ENCODE measurements at places on chromosomes 5 and 9.

DNA sequence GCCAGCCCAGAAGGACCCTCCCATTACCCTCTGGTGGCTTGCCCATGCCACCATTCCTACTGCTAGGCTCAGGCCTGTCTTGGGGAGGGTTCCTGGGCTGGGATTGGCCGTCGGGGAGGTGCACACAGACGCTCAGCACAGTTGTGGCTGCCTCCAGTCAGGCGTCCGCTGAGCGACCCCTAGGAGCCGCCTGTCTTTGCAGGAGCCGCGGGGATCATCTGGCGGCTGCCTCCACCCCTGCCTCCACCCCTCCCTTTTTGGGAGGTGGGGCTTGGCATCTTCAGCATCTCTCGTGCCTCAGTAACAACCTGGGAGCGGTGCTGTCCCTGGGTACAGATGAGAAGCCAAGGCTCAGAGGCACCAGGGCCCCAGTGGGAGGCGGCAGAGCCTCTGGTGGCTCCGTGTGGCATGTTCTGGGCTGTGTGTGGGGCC, 39.6 kb downstream of the RXRA start:
- no peak for DNase-seq

DNA sequence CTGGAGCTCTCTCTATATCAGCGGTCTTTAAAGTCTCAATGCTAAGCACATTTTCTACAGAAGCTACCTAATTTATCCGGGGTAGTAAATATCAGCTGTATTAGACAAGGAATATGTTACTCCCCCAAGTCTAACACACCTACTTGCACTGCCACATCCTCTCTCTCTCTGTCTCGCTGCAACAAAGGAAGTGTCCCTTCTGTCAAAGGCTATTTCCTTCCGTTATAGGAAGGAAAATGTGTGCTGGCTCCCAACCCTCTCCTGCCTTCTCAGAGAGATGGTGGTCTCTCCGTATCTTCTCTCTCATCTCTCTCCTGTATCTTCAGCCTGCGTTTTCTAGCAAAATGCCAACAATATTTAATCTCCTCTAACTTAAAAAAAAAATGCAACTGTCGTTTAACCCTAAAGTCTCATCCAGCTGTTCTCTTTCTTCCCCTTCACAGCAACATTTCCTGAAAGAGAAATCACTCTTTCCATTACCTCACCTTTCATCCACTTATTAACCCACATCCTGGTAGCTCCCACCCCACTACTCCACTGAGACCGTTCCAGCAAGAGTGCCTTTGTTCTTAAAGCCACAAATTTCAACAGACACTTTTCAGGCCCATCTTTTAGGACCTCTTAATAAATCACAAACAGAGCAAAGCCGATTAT, 2.3 kb downstream of the TTF1 start:
- DNase-seq = no peak

GRCh38 chr9:109321727-109322126, 868 bp upstream of the EPB41L4B start:
- DNase-seq = no peak

- no peak for DNase-seq
Measured at GRCh38 chr5:92328584-92329259, 945.6 kb upstream of the ARRDC3 start.

DNA sequence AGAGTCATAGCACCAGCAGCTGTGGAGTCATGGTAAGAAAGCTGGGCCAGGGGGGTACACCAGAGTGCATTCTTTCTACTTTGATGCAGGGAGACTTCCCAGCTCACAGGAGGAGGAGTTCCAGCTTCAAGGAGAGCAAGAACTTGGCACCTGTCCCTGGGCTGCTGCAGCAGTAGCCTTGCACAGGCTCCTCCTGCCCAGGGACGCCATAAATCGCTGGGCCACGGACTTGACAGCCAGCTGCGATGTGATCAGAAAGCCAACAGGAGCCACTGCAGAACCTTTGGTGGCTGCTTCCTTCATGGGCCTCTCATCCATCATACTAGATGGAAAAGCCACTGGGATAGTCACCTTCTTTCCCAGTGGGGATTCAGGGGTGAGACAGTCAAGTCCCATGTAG, 234.7 kb downstream of the NMUR2 start:
- no peak for DNase-seq

DNA sequence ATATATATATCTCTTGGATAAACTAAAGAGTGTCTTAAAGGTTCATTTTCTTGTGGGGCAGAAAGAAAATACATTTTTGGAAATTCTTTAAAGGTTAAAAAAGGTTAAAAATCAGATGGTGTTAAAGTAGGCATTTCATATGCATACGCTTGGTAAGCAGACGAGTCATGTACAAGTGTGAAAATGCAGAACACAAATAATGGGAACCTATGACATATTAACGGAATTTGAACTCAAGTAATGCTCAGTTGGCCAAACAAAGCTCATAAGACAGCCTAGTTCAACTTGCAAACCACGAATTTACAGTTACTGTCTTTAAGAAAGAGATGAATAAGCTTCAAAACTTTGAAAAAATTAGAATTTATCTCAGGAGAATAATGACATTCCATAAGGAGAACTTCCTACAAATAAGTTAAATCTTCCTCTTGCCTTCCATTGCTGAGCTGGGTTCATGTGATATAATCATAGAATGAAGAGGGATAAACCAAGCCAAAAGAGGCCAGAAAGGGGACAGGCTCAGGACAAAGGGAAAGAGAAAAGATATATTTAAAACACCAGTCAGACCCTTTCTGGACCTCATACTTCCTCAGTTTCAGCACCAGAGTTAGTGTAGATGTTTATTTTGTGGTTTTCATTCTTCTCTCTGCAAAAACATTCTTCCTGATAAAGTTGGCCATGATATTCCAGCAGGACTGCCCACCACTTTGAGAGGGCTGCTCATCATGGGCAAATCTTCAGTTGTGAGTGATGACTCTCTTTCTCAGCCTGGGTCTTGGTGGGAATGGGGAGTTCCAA, 256.7 kb upstream of the CD180 start:
- DNase-seq = no peak

DNA sequence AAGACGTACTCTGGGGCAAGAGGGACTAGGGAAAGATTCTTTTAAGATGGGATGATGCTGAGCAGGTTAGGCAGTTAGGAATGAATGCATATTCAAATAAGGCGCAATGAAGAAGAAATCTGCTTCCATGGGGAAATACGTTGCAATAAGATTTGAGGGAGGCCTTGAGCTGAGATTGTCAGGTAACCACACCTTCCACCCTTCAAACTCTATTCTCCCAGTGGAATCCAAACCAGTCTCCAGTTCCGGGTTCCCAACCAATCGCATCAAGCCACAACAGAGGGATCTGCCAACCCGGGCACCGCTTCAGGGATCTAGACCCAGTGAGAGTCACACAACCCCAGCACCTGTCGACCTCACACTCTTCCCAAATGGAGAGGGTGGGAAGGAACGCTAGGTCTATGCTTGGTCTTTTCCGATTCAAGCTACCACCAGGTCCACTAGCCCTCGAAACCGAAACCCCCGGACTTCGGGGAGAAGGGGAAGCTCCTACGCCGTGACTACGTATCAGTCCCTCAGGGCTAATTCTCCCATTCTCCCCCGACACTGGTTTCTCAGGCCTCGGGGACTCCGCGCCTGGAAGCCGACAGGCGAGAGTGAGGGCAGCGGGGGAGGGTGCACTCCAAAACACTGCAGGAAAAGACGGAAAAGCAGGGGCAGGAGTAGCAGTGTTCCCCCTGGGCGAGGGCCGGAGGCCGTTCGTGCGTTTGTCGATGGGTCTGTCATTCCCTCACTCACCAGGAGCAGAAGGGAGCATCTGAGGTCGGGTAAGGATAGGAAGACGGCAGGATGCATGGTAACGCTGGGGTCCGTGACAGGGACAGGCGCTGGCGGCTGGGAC, 534 bp downstream of the ERP44 start:
- peak; percentile 13 for DNase-seq

- no peak for DNase-seq
Measured at GRCh38 chr5:116248432-116248831, 163.6 kb downstream of the COMMD10 start.

- no peak for DNase-seq
Measured at GRCh38 chr5:40412771-40413170, 266.9 kb upstream of the PTGER4 start.

DNA sequence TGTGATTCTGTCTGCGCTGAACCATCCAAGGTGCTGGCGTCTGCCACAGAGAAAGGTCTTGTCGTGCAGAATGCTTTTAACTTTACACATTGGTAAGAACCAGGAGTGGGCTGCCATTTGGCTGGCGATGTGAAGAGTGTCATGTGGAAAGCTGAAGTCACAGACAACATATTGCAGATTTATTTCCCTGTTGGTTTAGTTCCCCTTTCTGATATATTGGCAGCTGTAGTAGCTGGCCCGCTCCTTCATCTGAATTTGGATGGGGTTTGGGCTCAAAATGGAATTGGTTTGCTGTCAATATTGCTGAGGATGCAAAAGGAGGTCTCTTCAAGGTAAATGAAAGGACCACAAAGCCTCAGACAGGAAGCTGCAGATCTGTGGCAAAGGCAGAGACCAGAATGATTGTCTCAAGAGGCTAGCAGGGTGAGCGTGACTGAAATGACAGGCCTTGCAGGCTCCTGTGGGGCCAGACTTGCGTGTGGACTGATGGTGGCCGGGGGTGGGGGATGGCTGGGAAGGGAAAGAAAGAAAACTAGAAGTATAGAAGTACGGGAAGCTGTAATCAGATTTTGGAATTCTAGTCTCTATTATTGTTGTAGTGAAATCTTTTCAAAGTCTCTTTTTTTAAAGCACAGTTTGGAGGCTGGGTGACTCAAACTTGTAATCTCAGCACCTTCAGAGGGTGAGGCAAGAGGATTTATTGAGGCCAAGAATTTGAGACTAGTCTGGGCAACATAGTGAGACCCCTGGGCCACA, 25.1 kb upstream of the CD180 start:
- DNase-seq = no peak

- DNase-seq = no peak
Measured at GRCh38 chr5:74915488-74915887, 49.3 kb upstream of the FAM169A start.

GRCh38 chr5:29016067-29016466, 1977.7 kb upstream of the CDH9 start:
- DNase-seq = no peak

- no peak for DNase-seq
Measured at GRCh38 chr5:74390822-74391221, 249.7 kb downstream of the ENC1 start.

DNA sequence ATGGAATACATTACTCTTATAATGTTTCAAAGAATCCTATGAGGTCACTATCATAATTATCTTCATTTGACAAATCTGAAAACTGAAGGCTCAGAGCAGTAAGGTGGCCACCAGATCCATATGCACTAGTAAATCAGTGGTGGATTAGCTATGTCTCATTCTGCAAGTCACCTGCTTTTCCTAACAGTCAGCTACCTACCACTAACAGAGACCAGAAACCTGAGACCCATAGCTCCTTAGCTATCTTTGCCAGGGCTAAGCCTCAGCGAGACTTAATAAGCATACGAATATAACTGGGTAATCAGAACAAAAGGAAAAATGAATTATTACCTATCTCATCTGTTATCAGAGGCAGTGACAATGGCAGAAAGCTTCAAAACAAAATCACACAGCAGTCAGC, 118.7 kb downstream of the AUH start:
- DNase-seq = no peak

GRCh38 chr5:151298063-151298855, 5.3 kb downstream of the SLC36A3 start:
- no peak for DNase-seq

DNA sequence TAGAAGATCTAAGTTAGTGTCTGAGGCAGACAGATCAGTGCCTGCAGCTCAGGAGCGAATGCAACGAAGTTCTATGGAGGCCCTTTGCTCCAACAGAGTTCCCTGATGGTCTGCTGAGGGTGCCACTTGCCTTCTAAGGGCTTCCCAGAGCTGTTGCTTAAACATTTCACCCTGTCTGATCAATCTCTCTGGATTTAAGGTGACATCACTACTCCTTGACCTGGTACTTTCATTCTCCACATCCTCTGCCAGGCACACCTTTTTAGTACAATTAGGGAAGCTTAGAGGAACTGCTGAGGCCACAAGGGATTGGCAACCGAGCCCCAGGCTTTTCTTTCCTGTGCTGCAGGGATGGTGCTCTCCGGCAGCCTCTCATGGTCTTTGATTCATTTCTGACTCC, 94.2 kb upstream of the IFNK start:
- DNase-seq = no peak

DNA sequence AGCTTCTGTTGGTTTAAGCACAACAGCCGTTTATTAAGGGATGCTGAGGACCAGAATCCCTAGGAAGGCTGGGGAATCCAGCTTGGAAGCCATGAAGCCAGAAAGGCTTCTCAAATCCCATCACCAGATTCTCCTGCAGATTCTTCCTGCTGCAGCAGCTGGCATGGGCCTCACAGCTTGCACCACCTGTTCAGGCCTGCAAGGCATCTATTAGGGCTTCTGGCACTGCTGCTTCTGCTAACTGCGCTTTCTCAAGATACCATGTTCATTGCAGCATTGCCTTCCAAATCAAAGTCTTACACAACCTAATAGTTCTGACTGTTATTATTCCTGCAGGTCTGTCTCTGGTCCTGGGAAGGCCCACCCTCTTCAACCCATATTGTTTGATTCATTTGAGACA, 51.2 kb upstream of the ZNF366 start:
- DNase-seq = no peak

DNA sequence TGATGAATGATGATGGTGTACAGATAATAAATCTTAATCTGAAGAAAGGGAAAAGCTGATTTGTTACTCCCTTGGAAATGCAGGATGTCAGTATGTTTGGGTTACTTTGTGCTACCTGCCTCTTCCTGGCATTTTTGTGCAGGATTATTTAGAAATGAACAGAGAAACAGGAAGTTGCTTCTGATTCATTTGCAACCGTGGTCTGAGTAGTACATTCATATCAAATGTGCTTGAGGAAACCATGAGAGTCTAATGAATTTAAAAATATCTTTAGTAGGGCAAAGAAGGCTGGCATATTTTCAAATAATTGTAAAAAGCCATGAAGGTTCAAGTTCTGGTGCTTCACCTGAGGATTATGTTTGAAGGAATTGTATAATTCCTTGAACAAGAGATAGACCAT, 391.6 kb downstream of the TMEM161B start:
- no peak for DNase-seq

DNA sequence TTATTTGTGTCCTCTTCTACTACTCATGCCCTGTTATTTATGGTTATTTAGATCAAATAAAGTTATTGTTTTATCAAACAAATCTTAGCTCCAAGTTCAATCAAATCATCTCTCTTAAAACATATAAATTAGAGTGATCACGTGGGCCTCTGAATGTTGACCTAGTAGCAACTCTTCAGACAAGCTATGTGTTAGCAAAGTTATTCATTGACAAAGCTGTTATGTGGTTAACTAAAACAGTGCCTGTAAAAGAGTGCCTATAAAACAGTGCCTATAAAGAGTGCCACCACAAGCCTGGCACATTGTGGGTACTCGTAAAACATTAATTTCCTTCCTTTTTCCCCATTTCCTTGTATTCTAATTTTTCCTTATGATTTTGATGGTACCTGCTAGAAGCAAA, 421.9 kb downstream of the HCN1 start:
- DNase-seq = no peak

DNA sequence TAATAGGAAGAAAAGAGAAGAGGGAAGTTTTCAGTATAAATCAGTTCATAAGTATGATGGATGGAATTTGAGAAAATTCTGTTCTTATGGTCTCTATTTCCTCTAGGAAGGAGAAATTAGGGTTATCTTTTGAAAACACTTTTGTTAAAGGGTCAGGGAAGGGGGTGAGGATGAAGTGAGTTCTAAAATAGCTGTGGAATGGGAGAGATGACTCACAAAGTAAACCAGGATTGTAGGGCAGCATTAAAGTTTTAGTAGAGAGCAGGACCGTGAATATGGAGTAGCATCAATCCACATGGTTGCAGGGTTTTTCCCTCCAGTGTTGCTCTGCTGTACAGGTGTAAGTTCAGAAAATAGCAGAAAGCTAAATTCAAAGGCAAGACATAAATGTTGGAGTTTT, 32.4 kb downstream of the MUSK start:
- DNase-seq = no peak

Measured in stimulated activated CD4-positive, alpha-beta T cell treated with anti-CD3 and anti-CD28 coated beads, Interleukin-4, amount 100 ng/mL, for 4 hours (primary cell).